Common myeloid progenitor, CD34-positive (primary cell): ENCODE measurements at places on chromosomes 11 and 22.

DNA sequence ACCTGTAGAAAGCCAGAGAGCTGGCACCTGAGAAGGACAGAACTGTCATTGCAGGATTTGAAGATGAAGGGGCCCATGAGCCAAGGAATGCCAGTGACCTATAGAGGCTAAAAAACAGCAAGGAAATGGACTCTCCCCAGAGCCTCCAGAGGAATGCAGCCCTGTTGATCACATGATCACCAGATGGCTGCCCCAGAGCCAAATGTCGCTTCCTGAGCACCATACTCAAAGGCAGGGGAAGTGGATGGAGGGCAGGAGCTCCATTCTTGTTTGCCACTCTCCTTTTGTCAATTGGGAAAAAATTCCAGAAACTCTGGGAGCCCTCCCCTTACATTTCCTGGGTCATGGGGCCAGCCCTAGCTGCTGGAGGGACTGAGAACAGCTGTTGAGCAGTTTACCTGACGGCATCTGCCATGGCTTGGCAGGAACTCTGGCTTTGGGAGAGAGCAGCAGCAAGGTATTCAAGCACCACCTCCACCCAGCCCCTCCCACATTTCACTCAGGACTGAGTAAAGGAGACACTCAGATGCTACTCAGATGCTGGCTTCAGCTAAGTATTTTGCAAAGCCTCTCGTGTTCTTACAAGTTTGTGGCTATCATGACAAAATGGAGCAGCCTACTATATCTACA is 46.9 kb downstream of the DKK3 start:
- no peak for DNase-seq

- DNase-seq, result peak; percentile 25
Measured at GRCh38 chr11:971092-971690, 45.5 kb downstream of the AP2A2 start.

DNA sequence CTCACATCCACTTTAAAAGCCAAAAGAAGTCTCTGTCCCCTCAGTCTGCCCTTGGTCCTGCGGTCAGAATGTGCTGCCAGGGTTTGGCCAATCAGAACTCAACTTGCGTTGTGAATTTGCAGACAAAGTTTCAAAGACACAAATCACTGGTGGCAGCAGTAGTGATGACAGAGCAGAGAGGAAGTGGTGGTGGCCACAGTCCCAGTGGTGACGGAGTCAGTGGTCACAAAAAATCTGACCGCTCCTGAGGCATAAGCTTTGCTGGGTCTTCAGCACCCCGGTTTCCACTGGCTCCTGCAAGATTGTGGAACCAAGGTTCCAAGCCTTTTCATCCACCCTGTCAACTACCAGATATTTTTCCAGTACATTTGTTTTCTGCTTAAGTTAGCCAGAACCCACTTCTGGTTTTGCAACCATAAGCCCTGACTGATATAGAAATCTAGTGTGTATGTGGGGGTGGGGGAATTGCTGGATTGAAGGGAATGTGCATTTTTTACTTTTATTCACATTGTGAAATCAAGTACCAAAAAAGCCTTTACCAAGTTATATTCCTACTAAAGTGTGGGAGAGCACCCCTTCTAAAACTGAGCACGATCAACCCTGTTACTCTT is 112.3 kb downstream of the TMPRSS5 start:
- DNase-seq, result peak; percentile 31

- no peak for DNase-seq
Measured at GRCh38 chr11:19704213-19704612, 8.4 kb upstream of the NAV2 start.

DNA sequence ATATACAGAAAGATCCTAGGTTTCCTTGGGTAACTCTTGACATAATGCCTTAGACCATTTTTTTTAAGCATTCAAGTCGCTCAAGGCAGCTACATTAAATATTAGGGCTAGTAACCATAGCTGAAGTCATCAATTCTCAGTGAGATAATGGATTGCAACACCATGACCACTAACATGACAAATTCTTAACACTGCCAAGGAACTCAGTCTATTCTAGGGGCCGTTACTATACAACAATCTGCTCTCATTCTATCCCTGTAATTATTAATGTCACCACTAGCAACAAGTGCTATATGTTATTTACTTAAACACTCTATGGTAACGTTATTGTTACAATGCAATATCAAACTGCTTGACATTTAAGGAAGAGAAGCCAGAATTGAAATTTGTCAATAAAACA is 3.2 kb upstream of the STK33 start:
- DNase-seq, result peak; percentile 36

- no peak for DNase-seq
Measured at GRCh38 chr11:90840071-90840470, 617.2 kb upstream of the CHORDC1 start.

GRCh38 chr11:102421261-102421660 is 31.3 kb downstream of the TMEM123 start:
- peak; percentile 60 for DNase-seq

DNA sequence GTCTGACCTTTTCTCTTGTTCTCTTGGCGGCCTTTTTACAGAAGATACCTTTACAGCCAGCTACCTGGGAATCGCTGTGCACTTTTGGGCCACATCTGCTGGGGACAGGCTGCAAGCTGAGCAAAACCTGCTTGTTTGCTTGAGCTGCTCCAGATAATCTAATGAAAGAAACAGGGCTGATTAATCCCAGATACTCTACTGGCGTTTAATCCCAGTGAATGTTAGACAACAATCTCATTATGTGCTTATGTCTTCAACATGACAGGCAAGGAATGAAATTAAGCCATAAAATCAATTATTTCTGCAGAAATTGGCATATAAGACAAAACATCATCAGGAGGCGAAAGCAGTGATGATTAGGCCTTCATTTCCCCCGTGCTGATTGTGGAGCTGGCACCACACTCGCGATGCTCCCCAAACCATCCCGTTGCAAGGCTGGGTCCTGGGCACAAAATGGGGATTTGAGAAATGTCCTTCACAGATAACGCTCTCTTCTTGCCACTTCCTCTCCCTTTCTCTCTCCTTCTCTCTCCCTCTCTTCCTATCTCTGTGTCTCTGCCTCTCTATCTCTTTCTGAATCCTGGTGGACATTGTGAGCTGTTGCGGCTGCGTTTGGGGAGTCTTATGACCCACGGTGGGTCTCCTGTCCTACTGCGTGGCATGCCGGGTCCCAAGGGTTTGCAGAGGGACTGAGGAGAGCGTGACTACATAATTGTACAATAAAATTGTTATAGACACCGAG is 1053.8 kb downstream of the TBC1D22A start:
- DNase-seq, result no peak

DNA sequence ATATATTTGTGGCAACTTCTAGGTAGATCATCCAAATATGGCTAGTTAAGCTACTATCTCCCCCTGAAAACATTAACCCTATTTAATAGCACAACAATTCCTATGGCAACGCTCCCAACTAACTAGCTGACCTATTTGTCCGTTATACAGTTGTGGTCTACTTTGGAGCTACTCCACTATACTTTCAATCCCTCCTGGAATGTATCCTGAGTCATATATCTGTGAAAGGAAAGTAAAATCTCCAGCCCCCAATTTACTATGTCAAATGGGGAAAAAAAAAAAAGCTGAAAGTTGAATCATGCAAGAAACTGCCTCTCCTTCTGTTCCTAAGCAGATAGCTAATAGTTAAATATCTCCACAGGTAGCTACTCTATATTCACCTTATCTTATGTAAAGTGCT is 128.5 kb downstream of the CD44 start:
- no peak for DNase-seq

GRCh38 chr11:74179234-74180052 is 8.4 kb downstream of the PPME1 start:
- DNase-seq, result no peak

GRCh38 chr11:118789501-118790356 is 1.2 kb downstream of the DDX6 start:
- peak; percentile 74 for DNase-seq

GRCh38 chr22:47602732-47603131 is 840.3 kb downstream of the TBC1D22A start:
- no peak for DNase-seq

GRCh38 chr11:126053415-126054286 is 9.0 kb downstream of the CDON start:
- DNase-seq, result no peak

GRCh38 chr22:46352691-46353386 is 17.3 kb downstream of the TRMU start:
- DNase-seq, result no peak

DNA sequence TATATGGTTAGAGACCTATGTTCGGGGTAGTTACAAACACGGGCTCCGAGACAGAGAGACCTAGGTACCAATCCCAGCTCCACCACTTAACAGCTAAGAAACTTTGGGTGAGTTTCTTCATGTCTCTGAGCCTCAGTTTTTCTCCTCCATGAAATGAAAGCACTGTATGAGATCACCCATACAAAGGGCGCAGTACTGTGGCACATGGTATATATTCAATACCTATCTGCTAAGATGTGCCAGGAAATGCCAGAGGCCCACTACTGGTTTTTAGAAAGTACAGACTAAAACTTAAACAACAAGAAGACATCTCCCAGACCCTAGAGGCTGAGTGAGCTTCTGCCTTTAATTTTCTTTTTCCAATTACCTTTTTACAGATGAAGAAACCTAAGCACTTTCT is 69.5 kb downstream of the SLC1A2 start:
- DNase-seq, result no peak

- DNase-seq, result no peak
Measured at GRCh38 chr11:134571301-134571700, 159.3 kb upstream of the B3GAT1 start.

GRCh38 chr11:80958361-80958760 is 1517.5 kb upstream of the TENM4 start:
- no peak for DNase-seq

GRCh38 chr11:118435290-118435892 is 901 bp upstream of the KMT2A start:
- DNase-seq, result peak; percentile 66

DNA sequence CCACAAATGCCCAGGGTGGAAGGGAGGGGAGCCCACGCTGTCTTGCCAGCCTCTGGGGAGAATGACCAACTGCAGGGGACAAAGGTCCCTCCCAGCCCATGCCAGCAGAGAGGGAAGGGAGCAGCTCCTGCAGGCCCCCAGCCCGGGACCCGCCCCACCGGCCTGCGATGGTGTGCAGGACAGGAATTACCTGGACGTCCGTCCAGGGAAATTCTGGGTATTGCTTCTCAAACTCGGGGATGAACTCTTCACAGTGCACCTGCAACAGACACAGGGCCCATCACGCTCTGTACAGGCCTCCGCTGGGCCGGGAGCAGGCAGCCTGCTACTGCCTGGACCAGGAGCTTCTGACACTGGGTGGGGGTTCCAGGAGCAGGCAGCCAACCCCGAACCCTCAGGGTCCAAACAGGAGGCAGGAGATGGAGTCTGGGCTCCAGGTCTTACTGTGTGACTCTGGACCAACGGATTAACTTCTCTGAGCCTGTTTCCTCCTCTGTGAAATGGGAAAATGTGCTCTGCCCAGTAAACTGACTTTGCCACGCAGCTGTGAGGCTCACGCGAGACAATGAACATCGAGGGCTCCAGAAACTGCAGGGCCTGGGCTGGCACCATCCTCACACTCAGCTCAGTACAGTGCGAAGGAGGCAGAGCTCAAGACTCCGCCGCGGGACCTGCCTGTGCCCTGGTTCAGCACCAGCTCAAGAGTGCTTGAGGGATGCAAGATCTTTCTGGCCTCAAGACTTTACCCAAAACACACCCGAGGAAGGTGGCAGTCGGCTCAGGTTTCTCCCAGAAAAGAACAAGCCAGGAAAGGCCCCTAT is 17.4 kb downstream of the TTLL12 start:
- no peak for DNase-seq

GRCh38 chr22:32319861-32320406 is 37.7 kb upstream of the RFPL3 start:
- DNase-seq, result no peak

- peak; percentile 78 for DNase-seq
Measured at GRCh38 chr11:12222055-12222792, 111.8 kb downstream of the MICAL2 start.

GRCh38 chr22:30863081-30863833 is 105.3 kb downstream of the MORC2 start:
- DNase-seq, result no peak

DNA sequence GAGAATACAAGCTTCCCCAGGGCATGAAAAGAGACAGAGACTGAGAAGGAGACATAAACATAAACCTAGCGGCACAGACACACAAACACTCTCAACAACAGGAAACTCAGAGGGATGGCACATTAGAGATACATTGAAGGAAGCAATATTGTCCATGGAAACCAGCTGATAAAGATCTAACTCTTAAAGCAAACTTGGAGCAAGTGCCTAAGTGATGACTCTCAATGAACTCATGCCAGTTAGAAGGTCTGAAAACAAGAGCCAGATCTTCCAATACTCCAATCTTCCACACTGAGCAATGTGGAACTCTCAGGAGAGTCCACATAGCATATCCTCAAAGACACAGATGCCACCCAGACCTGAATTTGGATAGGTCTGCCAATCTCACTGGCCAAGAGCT is 168.8 kb upstream of the ISX start:
- no peak for DNase-seq

- no peak for DNase-seq
Measured at GRCh38 chr11:130578738-130579368, 130.4 kb downstream of the ADAMTS15 start.

DNA sequence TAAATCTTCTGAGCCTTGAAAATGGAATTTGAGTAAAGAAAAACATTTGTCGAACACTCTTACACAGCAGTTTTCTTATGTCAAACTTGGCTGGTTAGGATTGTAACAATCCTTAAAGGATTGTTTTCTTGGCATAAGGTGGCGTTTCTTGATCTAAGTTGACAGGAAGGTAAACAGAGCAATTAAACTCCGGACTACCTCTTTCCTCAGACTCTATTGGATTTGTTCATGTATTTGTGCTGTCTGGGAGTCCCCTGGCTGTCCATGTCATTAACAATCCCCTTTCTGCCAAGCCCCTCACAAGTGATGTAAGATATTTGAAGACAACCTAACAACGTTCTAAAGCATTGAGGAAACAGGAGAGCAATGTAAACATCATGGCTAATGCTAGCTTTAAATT is 222.5 kb upstream of the SNX19 start:
- no peak for DNase-seq

DNA sequence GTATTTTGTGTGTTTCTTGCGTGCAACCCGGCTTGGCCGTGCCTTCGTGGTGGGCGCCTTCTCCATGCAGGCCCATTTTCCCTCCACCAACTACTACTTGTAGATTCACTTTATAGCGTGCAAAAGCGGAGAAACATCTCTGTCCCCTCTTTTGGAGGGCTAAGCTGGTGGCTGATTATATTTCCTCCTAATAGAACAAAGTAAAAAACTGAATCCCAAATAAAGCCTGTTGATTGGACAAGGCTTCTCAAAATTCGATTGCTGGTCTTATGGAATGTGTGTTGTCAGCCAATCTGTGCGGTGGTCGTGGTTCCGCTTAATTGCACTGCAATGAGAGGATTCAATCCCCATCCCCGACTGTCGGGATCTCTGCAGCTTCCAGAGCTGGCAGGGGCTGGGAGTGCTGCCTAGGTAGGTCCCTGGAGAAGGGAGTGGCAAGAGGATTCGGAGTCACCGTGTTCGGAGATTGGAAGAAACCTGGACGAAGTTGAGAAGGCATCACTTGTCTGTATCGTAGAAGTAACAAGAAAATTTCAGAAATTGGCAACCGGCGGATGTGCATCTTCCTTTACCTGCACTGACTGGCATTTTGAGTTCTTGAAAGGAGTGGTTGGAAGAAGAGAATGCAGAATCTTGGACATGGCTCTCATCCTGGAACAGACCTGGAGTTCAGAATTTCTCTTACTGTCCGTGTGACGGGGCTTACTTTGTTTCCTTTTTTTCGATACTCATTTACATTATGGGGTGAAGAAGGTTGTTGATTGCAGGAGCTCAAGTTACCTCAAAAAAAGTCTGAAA is 1.1 kb downstream of the HMGXB4 start:
- peak; percentile 43 for DNase-seq

- DNase-seq, result no peak
Measured at GRCh38 chr11:19455731-19456130, 215.0 kb upstream of the E2F8 start.
